ENCODE measurements at places on chromosomes 5 and 9.
A peak's percentile ranks its signal among the peaks of the same experiment; 100 is the strongest.

DNA sequence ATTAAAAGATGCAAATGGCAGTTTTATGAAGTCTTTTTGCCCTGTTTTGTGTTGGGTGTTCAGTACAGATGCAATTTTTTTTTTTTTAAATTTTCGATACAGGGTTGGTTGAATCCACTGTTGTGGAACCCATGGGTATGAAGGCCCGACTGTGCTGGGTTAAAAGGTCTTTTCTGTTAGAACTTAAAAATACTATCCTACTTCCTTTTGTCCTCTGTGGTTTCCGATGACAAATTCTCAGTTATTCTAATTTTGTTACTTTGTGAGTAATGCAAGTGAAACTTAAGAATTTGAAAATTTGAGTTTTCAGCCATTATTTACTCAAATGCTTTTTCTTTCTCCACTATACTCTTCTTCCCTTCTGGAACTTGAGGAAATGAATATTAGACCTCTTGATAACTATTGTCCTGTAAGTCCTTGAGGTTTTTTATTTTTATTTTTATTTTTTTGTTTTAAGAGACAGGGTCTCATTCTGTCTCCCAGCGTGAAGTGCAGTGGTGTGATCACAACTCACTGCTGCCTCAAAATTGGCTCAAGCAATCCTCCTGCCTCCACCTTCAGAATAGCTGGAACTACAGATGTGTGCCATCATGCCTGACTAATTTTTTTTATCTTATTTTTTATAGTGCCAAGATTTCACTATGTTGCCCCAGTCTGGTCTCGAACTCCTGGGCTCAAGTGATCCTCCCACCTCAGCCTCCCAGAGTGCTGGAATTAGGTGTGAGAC is 67.5 kb downstream of the ZCCHC7 start:
- no peak for DNase-seq

GRCh38 chr5:172896465-172896864 is 62.4 kb downstream of the ERGIC1 start:
- DNase-seq, result no peak

DNA sequence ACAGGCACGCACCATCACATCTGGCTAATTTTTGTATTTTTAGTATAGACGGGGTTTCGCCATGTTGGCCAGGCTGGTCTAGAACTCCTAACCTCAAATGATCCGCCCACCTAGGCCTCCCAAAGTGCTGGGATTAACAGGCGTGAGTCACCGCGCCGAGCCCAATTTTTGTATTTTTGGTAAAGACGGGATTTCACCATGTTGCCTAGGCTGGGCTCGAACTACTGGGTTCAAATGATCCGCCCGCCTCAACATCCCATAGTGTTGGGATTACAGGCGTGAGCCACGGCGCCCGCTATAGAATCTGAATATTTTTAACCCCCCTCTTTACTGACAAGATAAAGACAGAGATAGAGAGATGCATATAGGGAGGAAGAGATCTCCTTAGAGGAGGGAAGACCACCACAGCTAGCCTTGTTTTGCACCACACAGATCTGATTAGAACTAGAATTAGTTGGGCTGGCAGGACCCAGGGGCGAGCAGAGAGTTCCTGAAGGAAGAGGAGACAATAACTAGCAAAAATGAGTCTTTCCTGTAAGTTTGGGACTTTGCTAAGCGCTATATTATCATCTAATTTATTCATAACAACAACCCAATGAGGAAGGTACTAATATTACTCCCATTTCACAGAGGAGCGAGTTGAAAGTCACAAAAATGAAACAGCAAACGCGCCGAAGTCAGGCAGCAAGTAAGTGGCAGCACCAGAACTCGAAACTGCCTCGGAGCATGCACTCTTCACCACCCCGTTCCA is 1.5 kb upstream of the ANKHD1 start:
- no peak for DNase-seq

DNA sequence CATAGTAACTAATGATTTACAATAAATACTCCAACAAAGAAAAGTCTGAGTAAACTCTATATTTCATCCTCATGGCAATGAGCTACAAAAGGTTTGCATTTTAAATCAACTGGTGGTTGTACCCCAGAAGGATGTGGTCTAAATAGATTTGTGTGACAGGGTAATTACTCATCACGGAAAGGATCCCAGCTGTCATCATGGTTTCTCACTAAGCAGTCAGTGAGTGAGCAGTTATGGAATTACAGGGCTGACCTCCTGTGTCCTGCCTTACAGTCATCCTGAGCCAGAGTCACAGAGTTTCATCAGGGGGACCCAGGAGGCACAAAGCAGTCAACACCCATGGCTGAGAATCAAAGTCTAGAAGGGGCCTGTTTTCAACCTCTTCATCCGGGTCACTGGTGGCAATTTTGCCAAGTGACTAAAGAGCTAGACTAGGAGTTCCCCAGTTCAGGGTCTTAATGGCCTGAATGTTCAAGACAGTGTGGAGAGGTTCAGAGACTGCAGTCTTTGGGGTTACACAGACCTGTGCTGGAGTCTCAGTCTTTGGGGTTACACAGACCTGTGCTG is 210.7 kb upstream of the SLC24A2 start:
- DNase-seq, result peak; percentile 69

DNA sequence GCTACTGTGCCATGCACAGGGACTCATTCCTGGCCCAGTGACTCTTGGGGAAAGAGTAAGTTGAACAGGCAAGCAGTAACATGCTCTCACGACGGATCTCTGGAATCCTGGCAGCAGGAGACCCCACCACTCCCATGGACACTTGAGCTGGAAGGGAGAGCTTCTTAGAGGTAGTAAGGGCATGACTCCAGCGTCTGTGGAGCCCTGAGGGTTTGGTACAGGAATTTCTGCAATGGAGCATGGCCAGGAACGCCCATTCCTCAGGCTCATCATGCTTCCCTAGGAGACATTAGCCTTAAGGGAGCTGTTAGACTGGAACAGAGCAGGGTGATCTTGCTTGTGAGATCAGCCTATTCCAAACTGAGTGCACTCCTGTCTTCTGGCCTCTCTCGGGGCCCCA is 212.9 kb downstream of the MAT2B start:
- DNase-seq, result no peak

- DNase-seq, result no peak
These were observed 7.8 kb upstream of the MRNIP start for GRCh38 chr5:179866241-179867078.

DNA sequence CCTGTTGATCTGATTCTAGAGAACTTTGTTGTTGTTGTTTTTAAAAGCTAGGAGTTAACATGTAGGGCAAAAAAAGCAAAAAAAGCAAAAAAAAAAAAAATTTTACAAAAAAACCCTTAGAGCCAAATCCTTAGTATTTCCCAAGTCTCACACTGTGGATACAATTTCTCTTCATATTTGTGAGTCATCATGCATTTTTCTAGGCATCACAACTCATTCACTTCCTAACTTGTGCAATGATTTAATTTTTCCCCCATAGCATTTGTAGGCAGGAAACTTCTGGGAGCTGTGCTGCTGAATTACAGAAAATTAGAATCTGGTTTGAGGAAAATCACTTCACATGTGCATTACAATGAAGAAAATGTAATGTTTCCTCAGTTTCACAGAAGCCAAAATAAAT is 91.9 kb downstream of the MARCHF3 start:
- DNase-seq, result no peak

DNA sequence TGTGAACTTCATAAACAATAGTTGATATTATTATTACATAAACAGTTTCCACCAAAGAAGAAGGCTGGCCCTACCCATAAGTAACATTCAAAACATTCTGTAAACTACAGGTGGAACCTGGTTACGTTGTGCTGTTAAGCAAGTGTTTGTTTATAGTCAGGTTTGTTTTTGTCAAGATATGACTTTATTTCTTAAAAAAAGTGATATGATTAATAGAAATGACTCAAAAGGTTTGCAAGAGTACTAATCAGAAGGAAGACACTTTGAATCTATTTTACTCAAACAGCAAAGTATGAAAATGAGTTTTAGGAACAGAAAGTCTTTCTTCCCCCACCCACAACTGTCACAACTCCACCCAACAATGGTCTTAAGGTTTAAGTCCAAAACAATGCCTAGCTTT is 220.8 kb downstream of the PLK2 start:
- DNase-seq, result no peak

DNA sequence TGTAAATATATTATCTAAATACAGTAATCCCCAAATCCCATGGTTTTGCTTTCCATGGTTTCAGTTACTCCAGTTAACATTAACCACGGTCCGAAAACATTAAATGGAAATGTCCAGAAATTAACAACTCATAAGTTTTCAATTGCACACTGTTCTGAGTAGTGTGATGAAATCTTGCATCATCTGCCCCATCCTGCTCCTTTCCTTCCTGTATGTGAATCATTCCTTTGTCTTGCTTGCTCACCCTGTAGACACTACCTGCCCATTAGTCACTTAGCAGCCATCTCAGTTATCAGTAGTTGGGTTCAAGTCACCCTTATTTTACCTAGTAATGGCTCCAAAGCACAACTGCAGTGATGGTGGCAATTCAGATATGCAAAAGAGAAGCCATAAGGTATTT is 1568.5 kb upstream of the WWC1 start:
- no peak for DNase-seq

DNA sequence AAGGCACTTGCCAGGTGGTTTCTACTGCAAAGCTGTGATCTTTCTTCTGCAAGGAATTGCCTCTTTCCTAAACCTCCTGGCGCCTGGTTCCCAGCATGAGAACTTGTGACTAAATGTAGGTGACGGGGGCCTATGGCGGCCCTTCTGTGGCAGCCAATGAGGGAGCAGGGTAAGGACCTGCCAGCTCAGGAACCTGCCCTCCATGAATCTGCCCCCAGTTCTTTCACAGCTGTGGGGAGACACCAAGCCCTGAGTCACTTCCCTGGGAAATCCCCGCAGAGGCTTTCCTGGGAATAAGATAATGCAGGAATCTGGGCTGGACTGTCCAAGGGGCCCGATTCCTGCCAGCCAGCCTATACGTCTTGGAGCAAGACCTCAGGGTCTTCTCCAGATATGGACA is 56.7 kb upstream of the CTNNA1 start:
- no peak for DNase-seq

DNA sequence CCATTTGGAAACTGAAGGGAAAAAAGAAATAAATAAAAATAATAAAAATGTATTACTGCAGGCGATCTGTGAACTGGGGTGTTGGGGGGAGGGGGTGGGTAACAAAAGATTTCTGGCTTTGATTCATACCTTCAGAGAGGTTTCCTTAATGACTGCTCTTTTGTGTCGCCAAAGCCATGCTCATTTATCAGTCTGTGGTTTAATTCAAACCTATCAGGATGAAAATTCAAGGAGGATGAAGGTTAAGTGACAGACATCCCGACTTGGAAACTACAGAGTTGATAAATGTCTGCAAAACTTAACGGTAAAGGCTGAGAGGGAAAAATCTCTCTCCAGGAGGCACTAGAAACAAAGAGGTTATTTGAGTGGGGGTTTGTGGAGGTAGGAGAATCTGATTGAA is 278.2 kb downstream of the PSAT1 start:
- DNase-seq, result no peak
